Stimulated activated CD4-positive, alpha-beta T cell treated with anti-CD3 and anti-CD28 coated beads, Interleukin-4, amount 100 ng/mL, for 48 hours (primary cell): ENCODE measurements at places on chromosomes 7 and 10.

- no peak for DNase-seq
Measured at GRCh38 chr7:3157566-3158287, 114.1 kb upstream of the CARD11 start.

DNA sequence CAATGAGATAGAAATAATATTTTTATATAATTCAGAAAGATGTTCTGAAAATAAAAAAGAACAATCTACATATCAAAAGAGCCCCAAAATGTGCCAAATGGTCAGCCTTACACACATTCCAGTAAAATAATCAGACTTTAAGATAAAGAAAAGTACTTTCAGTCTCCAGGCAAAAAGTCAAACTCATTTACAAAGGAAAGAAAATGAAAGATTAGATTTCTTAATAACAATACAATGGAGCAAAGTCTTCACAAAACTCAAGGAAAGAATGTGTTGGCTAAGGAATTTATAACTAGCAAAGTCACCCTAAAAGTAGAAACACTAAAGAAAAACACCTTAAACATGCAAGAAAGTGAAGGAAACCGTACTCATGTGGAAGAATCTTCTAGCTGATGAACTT is 16.6 kb downstream of the RTKN2 start:
- DNase-seq, result no peak

DNA sequence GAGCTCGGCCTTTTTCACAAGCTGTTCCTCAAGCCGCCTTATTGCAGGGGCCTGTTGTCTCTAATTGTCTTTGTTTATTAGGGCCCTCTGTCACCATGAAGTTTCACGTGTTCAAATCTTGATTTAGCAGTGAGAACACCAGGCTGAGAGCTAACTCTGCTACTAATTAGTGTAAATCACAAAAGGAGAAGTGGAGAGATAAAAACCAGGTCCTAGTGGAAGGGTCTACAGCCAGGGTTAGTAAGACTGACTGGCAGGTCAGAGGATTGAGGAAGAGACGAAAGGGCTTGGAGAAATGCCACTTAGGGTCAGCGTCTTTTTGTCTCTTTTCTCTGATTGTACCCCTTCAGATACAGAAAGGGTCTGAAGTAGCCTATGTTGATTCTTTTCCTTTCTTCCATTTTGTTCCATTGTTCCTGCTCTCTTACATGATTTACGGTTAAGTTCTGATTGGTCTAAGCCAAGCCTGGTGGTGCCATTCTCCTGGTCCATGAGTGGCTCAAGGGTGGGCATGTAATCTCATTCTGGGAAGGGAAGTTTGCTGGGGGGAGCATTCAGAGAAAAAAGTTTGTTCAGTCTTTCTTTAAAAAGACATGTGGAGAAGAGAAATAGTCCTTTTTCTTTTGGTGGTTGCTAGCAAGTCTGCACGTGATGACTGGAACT is 21.3 kb downstream of the SSMEM1 start:
- DNase-seq, result no peak

DNA sequence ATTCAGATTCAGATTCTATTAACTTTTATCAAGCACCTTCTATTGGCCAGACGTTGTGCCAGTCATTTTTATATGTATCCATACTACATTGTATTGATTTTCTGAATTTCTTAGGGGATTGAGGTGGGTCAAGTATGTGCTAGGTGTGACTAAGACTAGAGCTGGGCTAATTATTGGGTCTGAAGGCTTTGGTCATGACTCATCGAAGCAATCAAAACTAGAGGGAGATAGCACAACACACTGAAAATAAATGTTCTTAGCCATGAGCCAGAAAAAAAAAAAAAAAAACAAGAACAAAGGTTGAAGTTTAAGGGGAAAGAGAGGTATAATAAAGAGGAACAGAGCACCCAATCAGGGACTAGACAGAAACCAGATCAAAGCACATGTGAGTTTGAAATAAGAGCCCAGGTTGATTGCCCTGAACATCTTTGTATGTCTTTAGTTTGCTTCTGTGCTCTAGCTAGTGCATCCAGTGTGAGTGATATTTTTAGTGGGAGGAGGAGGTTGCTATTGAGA is 171.6 kb upstream of the FOXP2 start:
- DNase-seq, result no peak

DNA sequence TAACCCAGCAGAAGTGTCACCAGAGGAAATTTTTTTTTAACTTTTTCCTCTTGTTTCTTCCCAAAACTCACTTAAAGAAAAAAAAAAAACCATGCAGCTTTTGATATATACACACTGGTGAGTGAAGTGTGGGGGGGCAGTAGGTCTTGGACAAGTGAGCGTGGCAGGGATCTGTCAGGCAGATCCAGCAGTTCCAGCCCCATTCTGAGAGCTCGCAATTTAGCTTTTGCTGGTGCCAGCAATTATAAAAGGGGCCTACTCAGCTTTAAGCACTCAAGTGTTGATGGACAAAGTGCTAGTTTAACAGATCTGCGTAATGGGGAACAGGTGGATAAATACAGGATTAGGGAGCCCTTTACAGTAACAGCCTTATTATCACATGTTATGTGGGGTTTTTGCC is 619.2 kb upstream of the GALNT17 start:
- no peak for DNase-seq

GRCh38 chr7:146636581-146636980 is 520.0 kb downstream of the CNTNAP2 start:
- no peak for DNase-seq

DNA sequence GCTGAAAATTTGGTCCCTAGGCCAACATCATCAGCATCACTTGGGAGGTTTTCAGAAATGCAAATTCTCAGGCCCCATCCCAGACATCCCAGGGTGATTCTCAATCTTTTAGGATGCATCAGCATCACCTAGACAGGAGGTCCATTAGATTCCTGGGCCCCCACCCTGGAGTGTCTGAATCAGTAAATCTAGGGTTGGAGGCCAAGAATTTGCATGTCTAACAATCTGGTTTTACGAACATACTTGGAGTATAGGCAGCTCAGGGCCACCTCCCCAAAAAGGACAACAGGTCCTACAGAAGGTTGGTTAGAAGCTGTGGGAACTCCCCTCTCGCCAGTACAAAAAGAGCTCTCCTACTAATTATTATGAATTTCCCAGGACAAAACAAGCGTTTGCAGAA is 15.5 kb downstream of the ZC3HAV1 start:
- DNase-seq, result no peak

DNA sequence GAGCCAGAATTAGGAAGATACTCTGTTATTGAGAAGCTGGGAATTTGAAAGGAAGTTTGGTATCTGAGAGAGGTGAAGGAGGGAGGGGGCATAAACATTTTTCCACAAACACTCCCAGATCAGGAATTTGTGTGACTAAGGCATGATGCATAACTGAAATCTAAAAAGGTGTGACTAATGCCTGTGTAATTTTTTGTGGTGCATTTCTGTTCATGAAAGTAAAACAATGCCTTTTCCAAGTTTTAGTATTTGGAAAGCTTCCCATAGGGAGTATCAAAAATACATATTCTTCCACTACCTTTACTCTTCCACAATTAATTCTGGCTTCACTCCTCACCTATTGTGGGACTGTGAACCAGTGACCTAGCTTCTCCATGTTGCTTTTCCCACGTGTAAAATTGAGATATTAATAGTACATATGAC is 56.4 kb upstream of the CAV2 start:
- no peak for DNase-seq

DNA sequence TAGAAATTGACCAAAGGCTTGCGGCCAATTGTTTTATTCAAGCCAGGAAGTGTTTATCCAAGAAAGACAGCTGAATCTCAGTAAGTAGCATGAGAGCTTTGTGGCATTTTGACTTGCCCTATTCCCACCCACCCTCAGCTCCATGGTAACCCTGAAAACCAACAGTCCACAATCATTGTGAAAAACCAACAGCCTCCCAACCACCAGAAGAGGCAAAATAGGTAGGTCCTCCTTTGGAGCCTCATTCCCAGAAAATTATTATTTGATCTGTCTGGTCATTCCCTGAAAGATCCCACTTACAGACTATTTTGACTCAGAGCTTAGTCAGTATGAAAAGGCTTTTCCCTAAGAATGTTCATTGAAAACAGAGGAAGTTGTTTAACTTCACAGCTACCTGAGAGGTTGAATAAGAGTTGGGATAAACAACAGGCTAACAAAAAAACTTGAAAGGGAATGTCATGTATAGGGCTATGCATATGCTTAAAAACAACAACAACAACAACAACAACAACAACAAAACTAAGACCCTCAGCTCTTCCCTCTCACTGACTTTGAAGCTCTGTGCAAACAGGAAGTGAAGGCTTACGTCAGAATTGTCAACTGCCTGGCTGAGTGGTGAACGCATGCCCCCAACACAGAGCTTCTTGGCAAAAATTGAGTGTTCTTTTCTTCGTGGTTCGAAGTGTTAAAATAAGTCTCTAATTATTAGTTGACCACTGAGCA is 11.2 kb downstream of the KPNA7 start:
- no peak for DNase-seq

GRCh38 chr7:44291066-44291732 is 34.2 kb downstream of the CAMK2B start:
- DNase-seq, result no peak

- no peak for DNase-seq
Measured at GRCh38 chr10:14478604-14479003, 147.9 kb upstream of the FRMD4A start.

DNA sequence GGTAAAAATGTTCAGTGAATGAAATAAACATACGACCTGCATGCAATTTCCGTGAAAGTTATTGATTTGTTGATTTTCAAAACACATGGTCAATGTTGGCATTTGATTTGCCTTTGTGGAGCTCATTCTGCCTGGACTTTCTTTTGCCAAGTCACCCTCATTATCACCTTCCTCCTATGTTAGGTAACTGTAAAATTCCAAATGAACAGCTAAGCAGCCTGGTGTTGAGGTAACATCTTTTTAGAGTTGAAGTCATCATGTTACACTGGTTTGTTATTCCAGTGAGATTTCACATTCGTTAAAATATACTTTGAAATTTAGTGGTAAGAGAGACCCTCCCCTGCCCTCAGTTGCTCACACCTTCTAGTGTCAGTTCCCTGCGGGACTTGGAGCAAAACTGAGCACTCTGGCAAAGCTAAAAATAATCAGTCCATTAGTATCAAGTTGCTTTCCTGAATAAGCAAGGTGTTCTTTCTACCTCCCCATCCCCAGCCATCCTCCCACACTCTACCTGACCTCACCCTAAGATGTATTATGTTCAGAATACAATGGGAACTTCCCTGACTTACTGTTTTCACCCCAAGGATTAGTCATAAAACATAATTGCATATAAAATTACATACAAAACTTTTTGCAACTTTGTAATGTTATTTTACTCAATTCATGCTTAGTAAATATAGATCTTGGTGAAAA is 283.3 kb upstream of the SEMA3A start:
- DNase-seq, result no peak

DNA sequence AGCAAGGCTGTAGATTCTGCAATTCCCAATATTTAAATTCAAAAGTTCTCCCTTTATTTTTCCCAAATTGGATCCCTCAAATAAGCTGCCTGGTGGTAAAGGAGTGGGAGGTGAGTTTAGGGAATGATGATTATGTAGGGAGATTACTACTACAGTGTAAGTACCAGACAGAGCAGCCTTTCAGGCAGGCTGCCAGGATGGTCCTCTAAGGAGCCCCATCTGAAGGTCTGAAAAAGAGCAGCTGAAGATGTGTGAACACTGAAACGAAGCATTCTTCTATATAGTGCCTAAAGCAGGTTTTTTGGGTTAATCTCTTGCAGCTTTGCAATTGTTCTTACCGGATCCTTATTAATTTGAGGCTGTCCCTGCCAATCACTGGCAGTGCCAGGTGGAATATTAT is 84.7 kb downstream of the CREB5 start:
- DNase-seq, result no peak

DNA sequence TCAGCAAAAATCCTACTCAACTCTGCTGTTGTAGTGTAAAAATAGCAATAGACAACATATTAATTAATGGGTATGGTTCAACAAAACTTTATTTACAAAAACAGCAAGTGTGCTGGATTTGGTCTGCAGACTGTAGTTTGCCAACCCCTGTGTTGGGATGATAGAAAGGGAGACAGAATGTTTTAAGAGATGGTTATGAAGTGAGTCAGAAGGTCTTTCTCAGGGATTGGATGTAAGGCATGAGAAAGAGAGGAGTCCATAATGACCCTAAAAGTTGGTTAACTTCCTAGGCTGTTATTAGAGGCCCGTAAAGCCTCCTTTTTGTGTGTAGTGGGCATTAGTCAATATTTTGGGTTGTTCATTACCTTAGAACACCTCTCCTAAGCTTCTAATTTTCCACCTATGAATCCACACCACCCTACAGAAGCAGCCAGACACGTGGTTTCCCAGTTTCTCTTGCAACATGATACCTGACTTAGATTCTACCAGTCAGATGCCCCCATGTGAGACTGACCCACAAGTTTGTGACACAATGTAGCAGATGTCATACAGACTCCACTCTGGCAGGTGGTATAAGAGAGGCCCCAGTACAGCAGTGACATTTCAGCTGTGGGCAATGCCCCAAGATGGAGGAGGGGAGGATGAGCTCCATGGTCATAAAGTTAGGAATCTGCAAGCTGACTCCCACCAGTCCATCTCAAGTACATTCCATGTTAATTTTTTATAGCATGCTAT is 1015.6 kb downstream of the KCNMA1 start:
- DNase-seq, result no peak

- DNase-seq, result no peak
Measured at GRCh38 chr10:26380815-26381214, 57.3 kb upstream of the APBB1IP start.

DNA sequence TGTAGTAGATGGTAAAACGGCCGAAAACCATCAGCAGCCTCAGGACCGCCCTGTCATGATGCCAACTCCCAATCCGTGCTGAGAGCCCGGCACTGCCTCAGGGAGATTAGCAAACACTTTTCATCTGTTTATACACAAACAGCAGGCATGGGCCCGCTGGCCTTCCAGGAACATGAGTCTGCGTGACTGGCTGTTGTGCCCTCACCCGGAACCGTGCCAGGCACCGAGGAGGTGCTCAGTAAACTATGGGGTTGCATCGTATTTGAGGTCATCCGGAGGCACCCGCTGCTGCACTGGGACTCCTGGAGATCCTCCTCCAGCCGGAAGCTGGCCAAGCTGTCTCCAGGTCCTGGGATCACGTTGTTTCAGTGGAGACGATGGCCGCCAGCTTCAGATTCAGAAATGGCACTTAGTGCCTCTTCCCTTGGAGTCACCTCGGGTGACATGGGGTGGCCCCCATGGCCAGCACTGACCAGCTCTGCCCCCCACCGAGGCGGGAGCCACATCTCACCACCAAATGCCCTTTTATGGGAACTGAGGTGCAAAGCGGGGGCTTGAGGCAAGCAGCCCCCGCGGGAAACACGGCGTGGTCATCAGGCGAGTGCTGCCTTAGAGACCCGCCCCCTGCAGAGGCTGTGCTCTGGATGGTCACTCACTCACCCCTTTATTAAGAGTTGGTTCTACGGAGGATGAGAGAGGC is 585.9 kb downstream of the PTPRN2 start:
- no peak for DNase-seq

GRCh38 chr7:3844540-3845151 is 543.6 kb downstream of the SDK1 start:
- no peak for DNase-seq

- no peak for DNase-seq
Measured at GRCh38 chr10:88070080-88070880, 206.9 kb downstream of the PTEN start.
